ENCODE measurements at places on chromosomes 12 and 14.

GRCh38 chr12:122886851-122887818, 8.8 kb downstream of the VPS37B start:
- no peak for DNase-seq

DNA sequence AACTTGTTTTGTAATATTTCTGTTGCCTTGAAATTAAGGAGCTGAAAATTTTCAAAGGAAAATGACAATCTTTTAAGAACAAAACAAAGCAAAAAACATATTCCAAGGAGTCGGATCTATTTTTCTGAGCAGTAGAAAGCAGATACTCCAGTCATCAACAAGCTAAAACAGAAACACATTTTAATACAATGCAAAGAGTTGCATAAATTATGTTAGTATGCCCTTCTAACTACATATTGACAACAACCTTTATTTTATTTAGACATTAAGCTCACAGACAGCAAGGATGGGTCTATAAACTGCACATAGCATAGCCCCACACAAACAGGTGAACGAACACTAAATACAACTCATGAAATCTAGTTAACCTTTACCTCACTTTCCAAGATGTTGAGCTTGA, 106.0 kb downstream of the PPP1R12A start:
- no peak for DNase-seq

GRCh38 chr12:2550561-2551411, 244.0 kb upstream of the FKBP4 start:
- DNase-seq: no peak

GRCh38 chr12:54759751-54760150, 94.6 kb upstream of the MUCL1 start:
- no peak for DNase-seq

- DNase-seq: no peak
These were observed 243.7 kb downstream of the TMEM132D start for GRCh38 chr12:129659961-129660622.

GRCh38 chr14:29671034-29671433, 256.6 kb downstream of the PRKD1 start:
- no peak for DNase-seq

DNA sequence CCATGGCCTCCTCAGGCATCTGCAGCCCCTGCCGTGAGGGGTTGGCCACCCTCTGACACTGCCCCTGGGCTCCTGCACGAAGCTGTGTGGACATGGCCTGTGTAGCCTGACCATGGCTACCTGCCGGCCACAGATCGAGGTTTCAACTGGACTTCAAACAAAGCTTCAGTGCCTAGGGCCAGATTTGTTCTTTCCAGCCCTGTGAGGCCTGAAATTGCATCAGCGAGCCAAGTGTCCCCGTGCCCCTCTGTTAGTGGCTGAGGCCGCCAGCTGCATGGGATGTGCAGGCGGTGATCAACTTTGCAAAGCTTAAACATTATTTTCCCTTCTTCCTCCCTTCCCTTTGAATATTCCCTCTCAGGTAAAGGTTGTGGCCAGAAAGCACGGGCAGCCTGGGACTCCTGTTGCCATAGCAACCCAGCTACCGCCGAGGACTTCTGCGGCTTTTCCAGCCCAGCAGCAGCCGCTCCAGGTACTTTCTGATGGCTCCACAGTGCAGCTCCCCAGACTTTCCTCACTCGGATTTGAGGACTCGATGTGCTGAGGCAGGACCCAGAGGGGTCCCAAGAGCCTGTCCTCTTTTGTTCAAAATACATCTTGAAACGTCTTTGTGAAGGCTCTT, 35.8 kb downstream of the DDX51 start:
- DNase-seq: no peak

DNA sequence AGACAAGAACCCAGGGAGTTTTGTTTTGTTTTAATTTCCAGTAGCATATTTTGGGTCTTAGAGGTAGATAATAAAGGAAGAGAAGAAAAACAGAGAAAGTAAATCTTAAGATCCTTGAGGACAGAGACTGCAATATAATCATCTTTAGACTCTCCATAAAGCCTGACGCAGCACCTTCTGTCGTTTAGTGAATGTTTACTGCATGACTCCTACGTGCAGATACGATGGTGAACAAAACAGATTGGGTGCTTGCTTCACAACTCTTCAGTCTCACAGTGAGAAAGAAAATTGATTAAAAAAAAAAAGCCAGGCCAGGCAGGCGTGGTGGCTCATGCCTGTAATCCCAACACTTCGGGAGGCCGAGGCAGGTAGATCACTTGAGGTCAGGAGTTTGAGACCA, 86.9 kb downstream of the STON2 start:
- no peak for DNase-seq

GRCh38 chr12:46455648-46456352, 83.2 kb upstream of the SLC38A2 start:
- DNase-seq: no peak

DNA sequence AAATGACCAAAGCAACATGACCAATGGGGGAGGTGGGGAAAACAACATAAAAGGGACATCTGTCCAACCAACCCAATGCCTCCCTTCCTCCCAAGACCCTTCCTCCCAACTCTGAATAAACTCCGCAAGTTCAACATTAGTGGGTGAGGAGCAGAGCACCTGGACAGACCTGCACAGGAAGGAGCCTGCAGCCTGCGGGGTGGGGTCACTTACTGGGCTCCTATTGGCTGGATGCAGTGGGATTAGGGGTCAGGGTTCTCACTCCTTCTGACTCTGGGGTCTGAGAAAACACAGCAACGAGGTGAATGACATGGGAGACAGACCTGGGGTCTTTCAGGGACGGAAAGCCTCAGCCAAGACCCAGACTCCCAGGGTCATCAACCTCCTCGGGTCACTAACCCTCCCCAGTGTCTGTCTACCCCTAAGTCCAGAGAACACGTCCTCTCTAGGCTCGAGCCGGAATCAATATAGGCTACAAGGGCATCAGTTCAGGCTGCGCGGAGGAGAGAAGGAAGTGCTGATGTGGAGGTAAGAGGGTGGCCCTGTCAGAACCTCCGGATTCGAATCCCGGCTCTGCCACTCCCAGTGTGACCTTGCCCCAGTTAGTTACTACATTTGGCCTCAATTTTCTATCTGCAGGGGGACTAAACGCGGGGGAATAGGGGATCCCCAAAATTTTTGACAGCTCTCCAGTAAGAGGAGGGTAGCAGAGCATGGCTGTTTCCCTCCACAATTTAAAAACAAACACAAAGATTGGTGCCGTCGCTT, 860 bp downstream of the NDRG2 start:
- no peak for DNase-seq

DNA sequence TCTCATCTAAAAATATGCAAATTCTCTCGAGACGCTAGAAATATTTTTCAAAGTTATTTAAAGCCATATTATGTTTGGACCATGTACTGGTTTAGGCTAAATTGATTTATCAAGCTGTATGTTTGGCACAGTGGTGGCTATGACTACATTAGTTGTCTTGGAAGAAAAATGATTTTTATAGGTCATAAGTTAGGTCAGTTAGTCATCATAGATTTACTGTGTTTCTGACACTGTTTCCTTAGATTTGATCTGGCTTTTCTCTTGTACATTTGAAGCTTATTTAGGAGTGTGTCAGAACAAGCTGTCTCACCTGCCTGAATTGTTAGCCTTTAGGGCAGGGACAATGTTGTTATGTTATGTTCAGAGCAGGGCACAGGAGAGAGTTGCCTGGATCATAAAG, 161.1 kb upstream of the FBXO33 start:
- DNase-seq: no peak

DNA sequence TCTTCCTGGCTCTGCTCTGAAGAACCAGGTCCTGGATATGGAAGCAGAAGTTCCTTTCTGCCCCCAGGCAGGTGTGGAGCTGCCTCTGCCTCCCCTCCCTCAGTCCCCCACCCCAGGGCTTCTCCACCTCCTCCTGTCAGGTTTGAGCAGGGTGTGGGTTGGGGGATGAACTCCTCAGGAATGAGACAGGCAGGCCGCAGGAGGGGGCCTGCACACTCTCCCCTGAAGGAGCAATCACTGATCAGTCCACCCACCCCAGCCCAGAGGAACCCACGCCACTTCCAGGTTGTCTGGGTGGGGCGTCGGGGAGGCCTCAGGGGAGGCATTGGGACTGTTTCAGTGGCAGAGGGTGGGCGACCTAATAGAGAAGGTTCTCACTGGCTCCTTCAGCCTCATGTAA, 26.6 kb downstream of the FAIM2 start:
- no peak for DNase-seq

GRCh38 chr14:72451054-72451972, 442.6 kb downstream of the DPF3 start:
- DNase-seq: peak; percentile 46

GRCh38 chr14:51448831-51449670, 202.7 kb upstream of the FRMD6 start:
- no peak for DNase-seq

GRCh38 chr14:79601579-79601978, 609.7 kb downstream of the DIO2 start:
- no peak for DNase-seq

GRCh38 chr12:47359310-47360092, 279.7 kb upstream of the AMIGO2 start:
- DNase-seq: no peak

Data from hippocampal formation (tissue), 2 donors.